ENCODE measurements at places on chromosomes 11 and 22. TPM values are rescaled to one million over a fixed set of nuclear protein-coding genes. Genes with fewer than 3 reads are reported as not detected.

DNA sequence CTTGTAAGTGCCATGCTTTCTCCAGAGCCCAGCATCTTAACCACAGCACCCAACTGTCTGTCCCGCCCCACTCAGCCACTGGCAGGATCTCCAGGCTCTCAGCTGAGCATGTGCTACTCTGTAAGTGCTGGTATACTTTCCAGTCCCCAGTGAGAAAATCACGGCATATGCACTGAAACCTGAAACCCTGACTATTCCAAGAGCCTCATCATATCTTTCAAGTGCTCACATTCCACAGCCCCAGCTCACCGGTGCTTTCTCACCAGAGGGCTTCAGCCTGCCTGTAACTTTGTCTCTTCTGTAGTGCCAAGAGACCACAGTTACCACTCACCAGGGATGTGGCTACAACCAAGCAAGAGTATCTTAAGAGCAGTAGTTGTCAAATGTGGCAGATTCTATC lies 24.4 kb upstream of the PAMR1 start:
- no peak for DNase-seq
- no peaks in the 10 kb centered on the region for H3K27me3 ChIP-seq
- no peaks in the 10 kb centered on the region for H3K36me3 ChIP-seq
- H3K4me1 ChIP-seq, result peaks cover 44% of the 10 kb centered on the region

- peaks cover 58% of the 10 kb centered on the region for H3K4me1 ChIP-seq
- no peaks in the 10 kb centered on the region for H3K27me3 ChIP-seq
- DNase-seq, result peak; percentile 42
- peaks cover under 1% of the 10 kb centered on the region for H3K36me3 ChIP-seq
Observed at GRCh38 chr11:120013325-120014250, 124.3 kb downstream of the TRIM29 start.

- no peaks in the 10 kb centered on the region for H3K36me3 ChIP-seq
- no peaks in the 10 kb centered on the region for H3K4me1 ChIP-seq
- no peak overlapping the region for H3K27ac ChIP-seq
- no peak overlapping the region for H3K4me3 ChIP-seq
- peaks cover 67% of the 10 kb centered on the region for H3K27me3 ChIP-seq
Observed at GRCh38 chr11:72609476-72609875, 64.7 kb downstream of the PDE2A start.

DNA sequence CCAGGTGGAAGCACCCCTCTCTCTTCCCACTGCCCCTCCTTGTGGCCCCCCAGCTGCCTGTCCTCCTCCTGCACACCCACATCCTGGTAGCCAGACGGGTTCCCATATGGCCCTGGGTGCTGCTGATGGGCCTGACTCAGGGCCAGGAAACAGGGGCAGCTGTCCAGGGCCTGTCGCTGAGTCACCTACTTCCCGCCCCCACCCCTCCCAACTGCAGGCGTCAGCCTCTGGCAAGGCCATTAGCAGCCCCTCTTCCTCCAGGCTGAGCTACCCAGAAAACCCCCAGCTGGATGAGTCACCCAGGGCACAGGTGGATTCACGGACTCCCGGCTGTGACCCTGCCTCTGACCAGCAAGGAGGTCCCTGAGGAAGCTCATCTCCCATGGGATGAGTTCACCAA lies 6.9 kb upstream of the GAL start:
- no peak for DNase-seq
- H3K4me3 ChIP-seq, result no peak overlapping the region
- H3K27ac ChIP-seq, result no peak overlapping the region
- H3K4me1 ChIP-seq, result peaks cover 2% of the 10 kb centered on the region
- H3K36me3 ChIP-seq, result no peaks in the 10 kb centered on the region

GRCh38 chr11:85619499-85619898 lies 7.6 kb downstream of the DLG2 start:
- no peaks in the 10 kb centered on the region for H3K4me1 ChIP-seq
- peaks cover 3% of the 10 kb centered on the region for H3K27me3 ChIP-seq
- no peak for DNase-seq
- H3K4me3 ChIP-seq, result no peak overlapping the region
- H3K27ac ChIP-seq, result no peak overlapping the region
- peaks cover 2% of the 10 kb centered on the region for H3K36me3 ChIP-seq

GRCh38 chr11:7495882-7496551 lies 10.7 kb downstream of the OLFML1 start:
- H3K4me3 ChIP-seq, result no peak overlapping the region
- H3K36me3 ChIP-seq, result peaks cover 9% of the 10 kb centered on the region
- peaks cover 16% of the 10 kb centered on the region for H3K4me1 ChIP-seq

DNA sequence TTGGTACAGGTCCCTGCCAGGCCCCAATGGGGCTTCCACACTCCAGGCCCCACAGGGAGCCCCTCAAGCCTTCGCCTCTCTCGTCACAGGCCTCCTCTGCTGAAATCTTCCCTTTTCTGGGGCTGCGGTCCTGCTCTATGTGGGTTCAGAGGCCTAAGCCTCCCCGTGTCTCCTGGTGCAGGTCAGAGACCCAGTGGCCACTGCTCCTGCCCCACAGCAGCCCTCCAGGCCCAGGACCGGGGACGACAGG lies 5.9 kb upstream of the IFITM3 start:
- H3K4me3 ChIP-seq, result no peak overlapping the region
- H3K36me3 ChIP-seq, result no peaks in the 10 kb centered on the region
- peaks cover 35% of the 10 kb centered on the region for H3K4me1 ChIP-seq
- peak overlapping the region; percentile 95 for H3K27ac ChIP-seq

The APOA5 gene
- not detected for total RNA-seq

DNA sequence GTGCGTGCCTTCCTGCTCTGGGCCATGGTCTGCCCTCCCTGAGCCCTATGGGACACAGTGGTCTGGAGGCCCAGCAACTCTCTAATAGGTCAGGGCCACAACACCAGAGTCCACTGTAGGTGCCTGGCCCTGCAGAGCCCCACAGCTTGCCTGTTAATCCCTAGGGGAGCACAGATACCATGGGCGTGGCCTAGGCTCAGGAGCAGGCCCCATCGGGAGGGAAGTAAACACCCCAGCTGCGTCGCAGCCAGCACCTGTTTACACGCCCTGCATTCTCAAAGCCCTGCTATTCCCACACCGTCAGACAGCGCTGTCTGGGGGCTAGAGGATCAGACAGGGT lies 2.5 kb downstream of the KCTD17 start:
- DNase-seq, result no peak
- H3K36me3 ChIP-seq, result peaks cover 2% of the 10 kb centered on the region
- H3K4me3 ChIP-seq, result no peak overlapping the region
- peaks cover 6% of the 10 kb centered on the region for H3K4me1 ChIP-seq

DNA sequence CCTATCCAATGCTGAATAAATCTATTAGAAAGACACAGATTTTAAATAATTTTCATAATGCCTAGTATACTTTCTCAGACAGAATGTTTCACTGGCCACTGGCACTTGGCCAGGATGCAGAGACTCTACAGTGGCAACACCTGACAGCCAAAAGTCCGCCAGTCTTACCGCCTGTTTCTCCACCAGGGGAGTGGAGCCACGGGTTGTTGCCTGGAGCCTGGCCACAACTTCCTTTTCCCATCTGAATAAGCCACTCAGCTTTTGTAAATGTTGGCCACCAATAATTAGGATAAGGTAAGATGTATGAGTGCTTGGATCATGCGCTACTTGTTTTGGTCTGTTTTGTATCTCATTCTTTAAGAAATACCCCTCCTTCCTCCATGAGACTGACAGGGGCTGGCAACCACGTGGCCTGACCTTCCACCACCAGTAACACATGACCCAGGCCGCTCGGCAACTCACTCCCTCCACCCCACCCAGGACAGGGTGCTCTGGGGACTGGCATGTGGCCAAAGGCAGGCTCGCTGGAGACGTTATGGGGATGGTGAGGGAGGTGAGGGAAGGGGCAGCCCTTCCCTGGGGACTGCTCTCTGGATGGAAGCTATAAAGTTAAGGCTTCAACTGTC lies 93.0 kb upstream of the BID start:
- DNase-seq, result no peak
- H3K4me1 ChIP-seq, result peaks cover 6% of the 10 kb centered on the region
- no peaks in the 10 kb centered on the region for H3K27me3 ChIP-seq
- H3K27ac ChIP-seq, result no peak overlapping the region
- H3K36me3 ChIP-seq, result peaks cover 33% of the 10 kb centered on the region

- no peak overlapping the region for H3K4me3 ChIP-seq
- peak overlapping the region; percentile 43 for H3K27ac ChIP-seq
- DNase-seq, result no peak
- peaks cover 32% of the 10 kb centered on the region for H3K36me3 ChIP-seq
- H3K27me3 ChIP-seq, result no peaks in the 10 kb centered on the region
- H3K4me1 ChIP-seq, result peaks cover 7% of the 10 kb centered on the region
Observed at GRCh38 chr11:77884186-77884828, 63.4 kb downstream of the AAMDC start.

GRCh38 chr22:22914726-22915669 lies 27.4 kb downstream of the IGLL5 start:
- DNase-seq, result no peak
- H3K27ac ChIP-seq, result no peak overlapping the region
- H3K27me3 ChIP-seq, result peaks cover 73% of the 10 kb centered on the region
- no peaks in the 10 kb centered on the region for H3K36me3 ChIP-seq
- no peak overlapping the region for H3K4me3 ChIP-seq
- H3K4me1 ChIP-seq, result no peaks in the 10 kb centered on the region

GRCh38 chr11:80816966-80817365 lies 1376.1 kb upstream of the TENM4 start:
- no peak overlapping the region for H3K27ac ChIP-seq
- no peaks in the 10 kb centered on the region for H3K27me3 ChIP-seq
- H3K4me3 ChIP-seq, result no peak overlapping the region
- H3K36me3 ChIP-seq, result no peaks in the 10 kb centered on the region

DNA sequence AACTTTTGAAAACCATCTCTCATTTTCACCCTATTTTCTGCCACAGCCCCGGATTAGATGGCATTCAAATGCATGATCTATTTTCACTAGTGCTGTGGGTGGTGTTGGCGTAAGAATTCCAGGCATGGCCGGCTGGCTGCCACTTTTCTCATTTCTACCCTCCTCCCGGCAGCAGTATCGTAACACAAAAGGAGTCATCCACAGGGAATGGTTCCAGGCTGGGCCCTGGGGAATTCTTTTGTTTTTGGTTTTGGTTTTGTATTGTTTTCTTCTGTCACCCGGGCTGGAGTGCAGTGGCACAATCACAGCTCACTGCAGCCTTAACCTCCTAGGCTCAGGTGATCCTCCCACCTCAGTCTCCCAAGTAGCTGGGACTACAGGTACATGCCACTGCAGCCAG lies 13.8 kb downstream of the JAML start:
- no peak overlapping the region for H3K4me3 ChIP-seq
- H3K27me3 ChIP-seq, result peaks cover 87% of the 10 kb centered on the region
- no peaks in the 10 kb centered on the region for H3K36me3 ChIP-seq
- no peak for DNase-seq

- H3K4me1 ChIP-seq, result peaks cover 100% of the 10 kb centered on the region
- H3K36me3 ChIP-seq, result peaks cover 2% of the 10 kb centered on the region
- no peaks in the 10 kb centered on the region for H3K27me3 ChIP-seq
- peak overlapping the region; percentile 97 for H3K27ac ChIP-seq
- DNase-seq, result peak; percentile 71
- peak overlapping the region; percentile 6 for H3K4me3 ChIP-seq
Observed at GRCh38 chr11:12802418-12803085, 128.3 kb downstream of the TEAD1 start.

GRCh38 chr11:67371911-67372320 lies 1.5 kb downstream of the CLCF1 start:
- H3K27ac ChIP-seq, result peak overlapping the region; percentile 72
- H3K27me3 ChIP-seq, result peaks cover 5% of the 10 kb centered on the region
- H3K36me3 ChIP-seq, result no peaks in the 10 kb centered on the region
- DNase-seq, result no peak

The E2F8 gene
- total RNA-seq, result 6.1 TPM

DNA sequence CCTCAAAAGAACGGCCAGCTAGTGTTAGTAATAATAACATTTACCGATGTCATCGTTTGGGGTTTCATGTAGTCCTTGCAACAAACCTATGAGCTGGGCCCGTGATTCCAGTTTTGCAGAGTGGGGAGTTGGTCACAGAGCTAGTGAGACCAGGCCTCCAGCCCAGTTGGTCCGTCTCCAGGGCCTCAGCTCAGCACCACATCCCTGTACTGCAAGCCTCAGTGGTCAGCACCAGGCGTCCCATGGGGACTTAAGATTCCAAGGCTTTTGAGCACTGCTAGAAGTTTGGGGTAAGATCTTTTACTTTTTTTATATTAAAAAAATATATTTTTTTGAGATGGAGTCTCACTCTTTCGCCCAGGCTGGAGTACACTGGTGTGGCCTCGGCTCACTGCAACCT lies 1.1 kb upstream of the TSGA10IP start:
- no peaks in the 10 kb centered on the region for H3K36me3 ChIP-seq
- no peak overlapping the region for H3K27ac ChIP-seq
- no peak for DNase-seq
- H3K4me3 ChIP-seq, result no peak overlapping the region
- peaks cover 27% of the 10 kb centered on the region for H3K27me3 ChIP-seq

DNA sequence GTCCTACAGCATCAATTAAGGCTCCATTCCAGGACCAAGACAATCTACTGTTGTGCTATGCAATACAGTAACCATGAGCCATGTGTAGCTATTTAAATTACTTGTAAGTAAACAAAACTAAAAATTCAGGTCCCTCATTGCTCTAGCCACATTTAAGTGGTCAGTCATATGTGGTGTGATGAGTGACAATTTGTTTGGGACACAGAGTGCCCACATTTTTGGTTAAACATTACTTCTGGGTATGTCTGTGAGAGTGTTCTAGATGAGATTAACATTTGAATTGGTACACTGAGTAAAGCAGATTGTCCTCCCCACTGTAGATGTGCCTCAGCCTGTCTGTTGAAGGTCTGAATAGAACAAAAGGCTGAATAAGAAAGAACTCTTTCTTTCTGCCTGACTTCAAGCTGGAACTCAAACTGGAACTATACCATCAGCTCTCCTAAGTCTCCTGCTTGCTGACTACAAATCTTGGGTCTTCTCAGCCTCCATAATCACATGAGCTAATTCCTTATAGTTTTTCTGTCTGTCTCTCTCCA lies 15.8 kb downstream of the KBTBD3 start:
- H3K4me3 ChIP-seq, result no peak overlapping the region
- H3K4me1 ChIP-seq, result no peaks in the 10 kb centered on the region
- DNase-seq, result no peak
- H3K27ac ChIP-seq, result no peak overlapping the region

The VSIG10L2 gene
- total RNA-seq, result not detected

- peaks cover 13% of the 10 kb centered on the region for H3K27me3 ChIP-seq
- H3K4me3 ChIP-seq, result no peak overlapping the region
- DNase-seq, result no peak
- H3K36me3 ChIP-seq, result peaks cover 6% of the 10 kb centered on the region
Observed at GRCh38 chr11:57403802-57404147, 13.3 kb upstream of the PRG2 start.

DNA sequence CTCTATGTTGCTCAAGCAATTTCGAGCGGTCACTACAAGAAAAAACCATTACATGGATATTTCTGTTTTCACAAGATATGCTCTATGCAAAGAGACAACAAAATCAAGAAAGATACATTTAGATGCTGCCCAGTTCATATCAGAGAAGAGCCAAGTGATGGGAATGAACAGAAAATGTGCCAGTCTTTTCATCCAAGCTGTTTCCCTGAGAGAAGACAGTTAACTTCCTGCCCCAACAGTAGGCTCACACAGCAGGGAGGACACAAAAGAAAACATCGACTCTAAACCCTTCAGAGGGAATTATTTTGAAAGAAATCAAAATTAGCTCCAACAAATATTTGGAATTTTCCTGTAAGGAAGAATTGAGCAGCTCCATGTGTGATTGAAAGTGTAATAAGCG lies 11.6 kb downstream of the JAML start:
- H3K27ac ChIP-seq, result no peak overlapping the region
- peaks cover 6% of the 10 kb centered on the region for H3K4me1 ChIP-seq
- H3K27me3 ChIP-seq, result peaks cover 77% of the 10 kb centered on the region
- no peak overlapping the region for H3K4me3 ChIP-seq
- H3K36me3 ChIP-seq, result no peaks in the 10 kb centered on the region

- H3K27ac ChIP-seq, result no peak overlapping the region
- H3K4me1 ChIP-seq, result no peaks in the 10 kb centered on the region
- no peaks in the 10 kb centered on the region for H3K36me3 ChIP-seq
- no peak for DNase-seq
- H3K27me3 ChIP-seq, result peaks cover 2% of the 10 kb centered on the region
Observed at GRCh38 chr11:101008961-101009689, 120.5 kb downstream of the PGR start.
